ENCODE measurements at places on chromosomes 12 and 14.

GRCh38 chr14:42513837-42514236 lies 907.2 kb downstream of the LRFN5 start:
- ATAC-seq: no peak

DNA sequence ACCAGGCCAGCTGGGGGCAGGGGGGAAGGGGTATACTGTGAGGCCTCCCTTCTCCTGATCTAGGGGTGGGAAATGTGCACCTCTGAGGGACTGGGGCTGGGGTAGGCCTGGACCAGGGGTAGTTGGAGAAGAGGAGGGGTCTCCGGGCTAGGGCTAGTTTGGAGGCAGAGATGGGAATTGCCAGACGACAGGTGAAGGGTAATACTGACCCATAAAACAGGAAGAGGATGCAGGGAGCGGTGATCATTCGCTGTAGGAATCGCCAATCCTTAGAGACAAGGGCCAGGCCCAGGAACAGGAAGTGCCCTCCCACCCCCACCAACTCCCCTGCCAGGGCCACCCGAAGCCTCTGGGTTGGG lies 4.4 kb downstream of the SLC22A17 start:
- no peak for ATAC-seq

DNA sequence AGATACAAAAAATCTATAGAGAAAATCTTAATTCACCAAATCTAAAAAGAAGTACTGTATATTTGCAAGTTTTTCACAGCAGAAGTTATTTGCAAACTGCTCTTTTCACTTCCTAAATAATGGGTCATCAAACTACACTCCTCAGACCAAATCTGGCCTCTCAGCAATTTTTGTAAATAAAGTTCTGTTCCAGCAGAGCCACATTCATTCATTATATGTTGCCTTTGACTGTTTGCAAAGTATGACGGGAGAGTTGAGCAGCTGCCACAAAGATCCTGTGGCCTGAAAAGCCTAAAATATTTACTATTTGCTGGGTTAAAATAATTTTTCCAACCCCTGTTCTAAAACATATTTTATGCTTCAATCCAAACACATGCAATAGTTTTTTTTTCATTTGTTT lies 1222.3 kb upstream of the SEL1L start:
- no peak for ATAC-seq

DNA sequence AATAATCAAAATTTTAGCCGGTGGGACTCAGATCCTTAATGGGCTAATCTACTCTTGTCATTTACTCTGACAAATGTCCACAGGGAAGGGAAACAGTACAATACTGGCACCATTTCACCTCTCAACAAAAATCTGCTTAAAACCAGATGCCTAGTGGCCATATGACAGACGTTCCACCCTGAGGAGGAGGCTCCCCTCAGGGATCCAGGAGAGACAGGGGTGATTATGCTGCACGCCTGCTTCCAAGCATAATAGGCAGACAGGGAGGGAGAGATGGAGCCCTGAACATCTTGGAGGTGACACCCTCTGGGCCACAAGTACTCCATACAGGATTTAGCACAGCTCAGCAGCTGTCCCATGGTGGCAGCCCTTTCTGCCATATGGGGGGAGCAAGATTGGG lies 24.8 kb upstream of the AKAP6 start:
- ATAC-seq: no peak

GRCh38 chr14:91829511-91829910 lies 37.8 kb downstream of the TC2N start:
- ATAC-seq: no peak

- no peak for ATAC-seq
Observed at GRCh38 chr12:48780381-48781025, 8.4 kb downstream of the ADCY6 start.

- no peak for ATAC-seq
Observed at GRCh38 chr12:108379823-108380222, 40.7 kb upstream of the CMKLR1 start.

GRCh38 chr12:3145033-3145432 lies 67.9 kb downstream of the TSPAN9 start:
- ATAC-seq: no peak

DNA sequence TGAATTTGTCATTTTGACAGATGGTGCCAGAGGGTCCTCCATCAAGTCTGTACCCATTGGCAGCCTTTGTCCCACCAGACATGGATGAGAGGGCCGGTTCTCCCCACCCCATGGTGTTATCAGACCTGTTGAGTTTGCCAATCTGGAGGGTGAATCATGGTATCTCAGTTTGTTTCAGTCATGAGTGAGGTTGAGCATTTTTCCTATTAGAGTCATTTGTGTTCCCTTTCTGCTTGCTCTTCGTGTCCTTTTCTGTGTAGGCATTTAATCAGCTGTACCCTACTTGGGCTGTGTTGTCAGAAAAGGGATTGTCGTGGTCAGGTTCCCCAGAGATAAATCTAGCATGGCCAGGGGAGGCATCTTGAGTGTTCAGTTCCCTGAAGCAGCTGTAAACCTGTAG lies 30.5 kb downstream of the SLC24A4 start:
- ATAC-seq: peak; percentile 55

- peak; percentile 60 for ATAC-seq
Observed at GRCh38 chr14:91410771-91411536, 6.7 kb downstream of the CCDC88C start.

GRCh38 chr12:82326905-82327503 lies 31.2 kb downstream of the CCDC59 start:
- ATAC-seq: no peak

DNA sequence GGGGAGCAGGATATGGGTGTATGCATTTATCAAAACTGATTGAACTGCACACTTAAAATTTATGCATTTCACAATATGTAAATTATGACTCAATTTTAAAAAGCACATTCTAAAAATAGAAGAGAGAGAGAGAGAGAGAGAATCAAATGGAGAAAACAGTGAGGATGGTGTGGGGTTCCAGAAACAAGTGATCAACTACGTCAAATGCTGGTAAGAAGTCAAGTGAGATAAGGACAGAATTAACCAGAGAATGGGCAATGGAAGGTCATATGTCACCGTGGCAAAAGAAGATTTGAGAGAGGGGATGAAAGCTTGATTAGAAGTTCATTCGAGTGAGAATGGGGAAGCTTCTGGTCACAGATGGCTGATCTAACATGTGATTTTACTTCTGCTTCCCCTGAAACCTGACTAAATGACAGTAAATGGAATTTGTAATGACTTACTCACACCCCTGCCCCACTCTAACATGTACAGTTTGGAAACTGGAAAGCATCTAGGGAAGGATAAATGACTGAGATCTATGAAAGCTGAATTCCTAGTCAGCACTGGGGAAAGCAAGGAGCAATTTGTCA lies 276.5 kb upstream of the AMIGO2 start:
- peak; percentile 81 for ATAC-seq

Measured in activated T-helper 17 cell treated with anti-CD3 and anti-CD28 coated beads, Interleukin-2, amount 50 U/mL, for 72 hours (primary cell).